Stimulated activated CD8-positive, alpha-beta memory T cell treated with anti-CD3 and anti-CD28 coated beads, Interleukin-15, amount 100 ng/mL, for 4 hours (primary cell): ENCODE measurements at places on chromosomes 2 and 18.

DNA sequence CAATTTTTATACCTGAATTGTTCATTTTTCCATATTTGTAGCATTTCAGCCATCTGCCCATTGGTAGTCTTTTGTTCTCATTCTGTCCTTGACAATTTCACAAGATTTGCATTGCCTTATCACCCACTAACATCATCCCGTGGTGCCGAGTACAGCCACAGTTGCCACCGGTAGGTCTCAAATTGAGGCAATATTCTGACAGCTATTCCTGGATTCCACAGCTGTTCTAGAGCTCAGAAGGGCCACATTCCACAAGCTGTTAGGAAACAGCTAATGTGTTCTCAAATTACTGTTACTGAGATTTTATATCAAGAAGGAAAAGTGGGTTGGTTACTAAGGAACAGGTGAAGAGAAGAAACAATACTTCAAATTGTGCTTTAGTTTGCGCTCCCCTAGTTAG, 178.8 kb downstream of the RPRM start:
- no peak for DNase-seq

DNA sequence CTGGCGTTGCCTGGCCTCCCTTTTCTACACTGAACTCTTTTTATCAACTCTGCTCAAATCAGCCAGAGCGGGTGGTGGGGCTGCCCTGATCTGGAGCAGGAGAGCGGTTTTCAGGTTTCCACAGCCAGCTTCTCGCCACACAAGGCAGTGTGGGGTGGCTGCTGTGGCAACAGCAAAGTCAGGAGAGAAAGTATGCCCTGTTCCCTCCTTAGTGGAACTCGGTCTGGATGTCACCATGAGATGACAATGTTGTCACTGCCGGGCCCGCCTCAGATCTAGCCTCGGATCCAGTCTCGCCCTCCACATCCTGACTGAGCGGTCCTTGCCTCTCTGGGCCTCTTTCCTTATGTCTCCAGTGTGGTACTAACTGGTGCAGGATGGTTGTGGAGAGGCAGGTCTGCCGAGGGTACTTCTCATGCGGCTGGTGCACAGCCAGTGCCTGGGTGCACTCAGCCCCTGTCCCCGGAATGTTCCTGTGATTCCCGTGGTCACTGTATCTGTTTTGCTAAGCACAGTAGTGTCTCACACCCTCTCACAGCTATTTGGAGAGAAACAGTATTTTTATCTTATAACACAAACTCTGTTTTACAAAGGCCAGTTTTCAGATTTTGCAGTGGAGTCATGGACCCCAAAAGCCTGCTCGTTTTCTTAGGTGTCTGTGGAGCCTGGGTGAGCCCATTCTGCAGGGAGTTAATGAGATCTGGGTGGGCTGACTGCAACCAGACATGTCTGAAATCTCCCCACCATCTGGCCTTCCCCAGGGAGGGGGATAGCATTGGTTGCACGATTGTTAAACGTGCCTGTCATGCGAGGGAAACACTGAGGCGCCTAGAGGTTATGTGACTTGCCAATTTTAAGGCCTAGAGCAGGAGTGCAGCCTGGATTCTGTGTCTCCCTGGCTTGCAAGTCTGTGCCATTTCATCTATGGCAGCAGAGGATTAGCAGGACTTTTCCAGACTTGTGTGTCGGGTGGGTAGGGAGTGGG, 261.1 kb upstream of the AGAP1 start:
- DNase-seq: no peak

DNA sequence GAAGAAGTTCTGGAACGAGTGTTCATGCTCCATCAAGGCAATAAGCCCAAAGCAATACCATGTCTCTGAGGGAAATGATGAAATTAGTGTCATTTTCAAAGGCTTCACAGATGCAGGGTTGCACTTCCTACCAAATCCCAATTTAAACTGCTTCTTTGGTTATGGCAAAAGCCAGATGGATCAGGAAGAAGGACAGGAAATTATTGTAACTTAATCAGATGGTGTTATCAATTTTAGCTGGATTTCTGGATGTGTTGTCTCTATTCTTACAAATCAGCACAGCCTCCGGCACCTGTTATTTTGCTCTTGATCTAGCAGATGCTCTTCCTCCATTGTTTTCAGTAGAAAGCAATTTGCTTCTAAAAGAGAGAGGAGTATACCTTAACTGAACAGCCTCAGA, 693.4 kb downstream of the SOCS6 start:
- no peak for DNase-seq

- no peak for DNase-seq
These were observed 94.4 kb downstream of the FANCL start for GRCh38 chr2:58146707-58147106.

- no peak for DNase-seq
These were observed 80.0 kb downstream of the SESTD1 start for GRCh38 chr2:179184610-179185009.

GRCh38 chr2:70471129-70471528, 82.5 kb downstream of the TGFA start:
- no peak for DNase-seq

- no peak for DNase-seq
These were observed 46.4 kb upstream of the REEP1 start for GRCh38 chr2:86383844-86384243.

GRCh38 chr2:3249476-3249962, 128.1 kb downstream of the EIPR1 start:
- no peak for DNase-seq

DNA sequence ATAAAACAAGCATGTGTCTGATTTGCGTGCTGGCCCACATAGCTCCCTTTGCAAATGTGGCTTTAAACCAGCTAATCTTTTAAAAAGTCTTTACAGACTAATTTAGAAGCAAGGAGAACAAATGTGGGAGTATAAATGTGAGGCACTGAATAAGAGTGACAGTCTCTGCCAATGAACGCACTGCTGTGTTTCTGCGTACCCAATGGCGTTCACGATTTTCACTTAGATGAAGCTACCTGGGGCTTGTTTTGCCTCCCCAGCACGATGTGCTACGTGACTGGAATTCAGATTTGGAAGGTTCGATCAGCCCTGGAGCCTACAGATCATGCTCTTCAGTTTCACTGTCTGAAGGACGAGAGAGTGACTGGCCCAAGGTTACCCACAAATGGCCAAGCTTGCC, 10.8 kb upstream of the CRACDL start:
- DNase-seq: no peak

DNA sequence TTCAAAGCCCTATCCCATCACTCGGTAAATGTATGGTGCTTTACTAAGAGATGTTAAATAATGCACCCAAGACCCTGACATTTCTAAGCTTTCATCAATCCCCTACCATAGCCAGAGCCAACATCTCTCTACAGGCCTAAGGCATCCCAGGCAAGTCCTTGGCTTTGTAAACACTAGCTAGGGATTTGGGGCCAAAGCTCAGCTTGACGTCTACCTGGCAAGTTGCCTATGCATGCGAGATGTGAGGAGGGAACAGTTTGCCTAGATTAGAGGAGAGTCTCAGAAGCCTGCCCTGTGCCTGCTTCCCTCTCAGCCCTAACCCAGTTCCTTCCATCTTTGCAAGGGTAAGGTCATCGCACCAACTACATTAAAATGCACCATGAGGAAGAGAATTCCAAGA, 221.5 kb upstream of the NCKAP5 start:
- DNase-seq: no peak

DNA sequence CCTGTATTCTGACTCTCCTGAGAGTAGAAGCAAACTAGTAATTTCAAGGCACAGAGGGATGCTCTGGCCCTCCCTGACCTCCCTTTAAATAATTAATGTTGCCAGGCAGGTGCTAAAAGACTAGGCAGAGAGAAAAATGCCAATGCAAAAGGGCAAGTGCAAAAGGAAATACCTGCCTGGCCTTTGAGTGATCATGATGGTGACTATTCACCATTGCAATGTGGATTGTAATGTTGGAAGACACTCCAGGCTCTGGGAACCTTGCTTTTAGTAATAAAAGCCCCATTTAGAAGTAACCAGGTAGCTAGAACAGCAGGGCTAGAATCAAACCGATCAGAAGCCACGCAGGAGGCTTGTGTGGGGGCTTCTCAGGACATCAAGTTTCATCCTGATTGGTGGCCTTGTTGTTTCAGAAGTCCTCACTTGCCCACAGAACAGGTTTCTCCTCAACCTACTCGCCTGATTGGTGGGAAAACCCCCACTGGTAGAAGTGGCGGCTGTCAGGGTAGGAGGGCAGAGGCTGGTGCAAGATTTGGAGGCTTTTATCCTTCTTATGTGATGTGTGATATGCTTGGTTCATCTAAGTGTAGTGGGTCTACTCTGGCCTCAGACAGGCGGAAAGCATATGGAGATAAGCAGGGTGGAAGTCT, 16.0 kb upstream of the CHRNA1 start:
- no peak for DNase-seq

DNA sequence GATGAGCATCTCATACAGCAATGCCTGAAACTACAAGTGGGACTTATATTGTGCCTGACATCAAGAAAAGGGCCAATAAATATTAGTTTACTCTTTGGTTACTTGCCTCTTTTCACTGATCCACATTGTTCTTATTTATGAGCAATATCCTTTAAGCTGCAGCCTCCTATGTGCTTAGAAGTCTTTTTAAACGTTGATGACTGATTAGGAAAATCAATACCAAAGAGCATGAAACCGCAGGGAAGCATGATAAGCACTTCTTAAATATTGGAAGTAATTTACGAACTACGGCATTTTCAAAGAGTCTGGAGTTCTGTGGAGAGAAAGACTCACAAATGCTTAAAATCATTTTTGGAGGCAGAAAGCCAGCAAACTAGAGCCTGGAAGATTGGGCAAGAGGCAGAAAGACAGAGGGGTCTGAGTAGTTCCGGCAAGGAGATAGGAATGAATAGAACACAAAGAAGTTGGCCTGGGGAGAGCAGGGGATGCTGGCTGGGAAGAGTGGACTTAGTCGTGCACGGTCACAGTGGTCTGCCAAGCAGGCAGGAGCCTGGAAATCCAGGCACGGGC, 122.6 kb upstream of the NOSTRIN start:
- no peak for DNase-seq

DNA sequence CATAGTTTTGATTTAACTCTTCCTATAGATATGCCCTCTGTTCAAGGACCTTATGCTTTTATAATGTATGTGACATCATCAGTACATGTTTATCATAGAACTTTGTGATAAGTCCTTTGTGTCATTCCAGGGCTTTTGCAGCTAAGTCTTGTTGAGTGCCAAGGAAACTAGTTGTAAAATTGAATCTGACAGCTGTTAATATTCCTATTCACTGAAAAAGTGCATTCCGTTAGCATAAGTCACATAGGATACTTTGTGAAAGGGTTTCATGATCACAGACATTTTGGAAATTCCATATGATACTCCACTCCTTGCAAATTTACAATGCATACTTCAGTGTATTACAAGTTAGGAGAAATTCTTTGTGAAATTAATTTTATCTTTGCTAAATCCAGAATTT, 503.4 kb downstream of the CCDC85A start:
- DNase-seq: no peak

DNA sequence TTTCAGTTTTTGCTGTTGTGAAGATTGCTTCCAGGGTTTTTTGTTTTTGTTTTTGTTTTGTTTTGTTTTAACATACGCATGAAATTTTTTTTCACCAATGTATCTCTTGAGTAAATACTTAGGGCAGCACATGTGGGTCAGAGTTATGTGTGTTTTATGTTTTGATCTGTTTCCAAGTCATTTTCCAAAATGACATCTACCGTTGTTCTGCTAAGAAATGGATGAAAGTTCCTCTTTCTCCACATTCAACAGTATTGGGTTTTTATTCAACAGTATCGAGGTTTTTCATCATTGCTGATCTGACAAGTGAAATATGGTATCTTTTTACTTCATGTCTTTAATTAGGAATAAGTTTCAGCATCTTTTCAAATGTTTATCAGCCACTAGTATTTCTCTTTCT, 16.7 kb downstream of the RNF144A start:
- no peak for DNase-seq

DNA sequence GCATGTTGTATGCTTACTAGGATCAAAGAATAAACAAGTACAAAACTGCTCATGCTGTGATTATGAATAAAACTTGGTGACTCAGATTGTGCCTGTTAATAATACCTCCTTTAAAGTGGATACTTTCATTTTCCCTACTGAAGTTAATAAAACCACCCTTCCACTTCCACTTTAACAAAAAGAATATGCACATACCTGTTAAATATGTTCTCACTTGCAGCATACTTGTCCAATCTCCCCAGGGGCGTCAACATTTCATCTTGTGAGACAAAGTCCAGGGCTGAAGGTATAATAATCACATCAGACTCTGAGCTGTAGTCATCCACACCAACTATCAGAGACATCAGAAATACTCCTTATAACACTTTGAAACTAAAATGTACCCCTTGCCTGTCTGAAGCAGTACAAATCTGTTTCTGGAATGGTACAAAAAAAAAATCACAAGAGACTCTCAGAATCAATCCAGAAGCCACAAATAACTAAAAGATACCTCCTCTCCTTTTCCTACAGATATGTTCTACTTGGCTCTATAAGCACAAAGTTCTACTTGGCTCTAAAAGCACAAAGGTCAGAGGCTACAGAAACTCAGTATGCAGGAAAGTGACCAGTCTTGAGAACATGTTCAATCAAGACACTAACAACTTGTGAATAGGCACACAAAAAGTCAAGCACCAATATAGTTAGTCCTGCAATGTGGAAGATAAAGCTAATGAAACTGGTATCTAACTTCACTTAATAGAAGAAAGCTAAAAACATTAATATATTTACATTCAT, 19.3 kb downstream of the PPP4R1 start:
- no peak for DNase-seq

- DNase-seq: no peak
These were observed 15.9 kb downstream of the CAPG start for GRCh38 chr2:85394261-85394681.

DNA sequence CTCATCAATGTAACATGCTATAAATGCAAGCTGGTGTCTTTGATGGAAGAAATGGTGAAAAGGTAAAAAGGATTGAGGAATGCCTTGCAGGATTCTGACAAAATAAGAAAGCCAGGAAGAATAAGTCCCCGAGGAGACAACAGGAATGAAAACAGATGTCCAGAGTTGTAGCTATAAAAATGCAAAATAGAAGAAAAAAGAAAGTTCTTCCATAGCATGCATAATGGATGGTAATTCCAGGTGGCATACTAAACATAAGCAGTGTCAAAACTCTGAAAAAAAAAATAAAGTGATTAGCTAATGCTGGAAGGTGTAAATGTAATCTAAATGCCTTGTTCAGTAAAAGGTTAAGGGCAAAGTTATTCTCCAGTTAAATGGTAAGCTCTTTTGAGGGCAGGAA, 225.9 kb upstream of the CHST9 start:
- no peak for DNase-seq

DNA sequence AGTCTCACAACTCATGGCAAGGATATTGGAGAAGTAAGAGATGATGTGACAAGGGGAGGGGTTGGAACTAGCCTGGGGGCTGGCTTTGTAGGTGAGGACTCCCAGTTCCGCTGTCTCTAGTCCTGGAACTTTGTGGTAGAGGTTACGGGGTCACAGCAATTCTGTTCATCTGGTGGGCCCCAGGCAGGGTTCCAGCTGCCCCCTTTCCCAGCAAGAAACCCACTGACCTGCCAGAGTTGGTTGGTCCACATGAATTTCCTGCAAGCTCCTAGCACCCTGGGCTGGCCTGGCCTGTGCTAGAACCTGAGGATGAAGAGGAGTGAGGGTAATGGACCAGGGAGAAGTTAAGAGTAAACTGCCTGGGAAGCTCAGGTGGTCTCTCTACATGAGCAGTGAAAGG, 41.3 kb downstream of the PSD4 start:
- DNase-seq: no peak
